ENCODE measurements at places on chromosomes 2 and 18.

DNA sequence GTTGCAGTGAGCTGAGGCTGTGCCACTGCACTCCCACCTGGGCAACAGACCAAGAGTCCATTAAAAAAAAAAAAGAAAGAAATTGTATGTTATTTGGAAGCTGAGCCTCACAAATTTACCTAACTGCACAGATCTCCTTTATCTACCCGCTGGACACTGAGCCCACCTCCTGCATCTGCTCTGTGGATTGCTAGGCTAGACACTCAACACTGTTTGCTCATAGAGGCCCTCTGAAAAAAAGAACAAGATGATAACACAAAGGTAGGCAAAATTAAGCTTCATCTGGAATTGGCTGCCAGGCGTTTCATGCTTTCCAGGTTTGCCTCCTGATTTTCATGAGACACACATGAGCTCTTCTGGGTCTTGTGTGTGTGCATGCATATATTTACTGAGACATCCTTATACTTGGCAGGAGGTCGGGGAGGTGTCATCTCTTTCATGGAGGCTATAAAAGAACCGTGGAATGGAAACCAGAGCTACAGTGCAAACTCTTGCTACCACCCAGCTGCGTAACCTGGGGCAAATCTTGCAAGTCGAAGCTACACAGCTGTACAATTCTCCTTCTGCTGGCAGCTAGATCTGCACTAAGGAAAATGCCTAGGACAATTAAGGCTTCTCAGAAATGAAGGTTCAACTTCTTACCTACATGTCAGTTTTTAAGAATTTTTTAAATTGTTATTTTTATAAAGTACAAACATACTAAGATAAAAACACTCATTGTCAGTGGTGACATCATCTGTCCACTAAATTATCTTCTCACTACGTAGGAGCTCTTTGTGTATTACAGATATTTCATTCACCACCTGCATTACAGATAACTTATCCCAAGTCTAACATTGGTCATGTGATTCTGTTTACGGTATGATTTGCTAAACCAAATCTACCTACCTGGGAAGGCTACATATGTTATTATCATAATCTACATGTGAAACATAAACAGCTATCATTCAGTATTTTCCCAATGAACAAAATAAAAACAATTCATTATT is 63.1 kb downstream of the CABYR start:
- no peak for DNase-seq

DNA sequence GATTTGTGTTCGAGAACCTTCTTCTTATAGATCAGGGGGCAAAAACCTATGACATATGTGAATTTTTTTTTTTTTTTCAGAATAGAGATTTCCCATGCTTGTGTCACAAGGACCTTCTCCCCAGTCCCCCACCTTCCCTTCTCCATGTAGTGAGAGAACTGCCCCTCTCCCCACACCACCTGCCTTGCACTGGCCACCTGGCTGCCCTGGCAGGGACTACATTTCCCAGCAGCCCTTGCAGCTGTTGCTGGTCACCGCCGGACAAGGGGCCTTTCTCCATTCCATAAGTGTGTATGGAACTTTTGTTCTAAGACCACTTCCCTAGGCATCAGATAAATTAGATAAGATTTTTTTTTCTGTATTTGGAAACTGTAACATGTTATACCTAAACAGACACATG is 22.2 kb downstream of the MBP start:
- DNase-seq = no peak

GRCh38 chr2:157793053-157793612 is 83.0 kb downstream of the ACVR1 start:
- no peak for DNase-seq

GRCh38 chr2:134304394-134305108 is 50.7 kb downstream of the MGAT5 start:
- DNase-seq = no peak

- DNase-seq = no peak
These were observed 20.8 kb downstream of the GAREM2 start for GRCh38 chr2:26193578-26194231.

GRCh38 chr18:42287047-42287446 is 332.0 kb downstream of the PIK3C3 start:
- DNase-seq = no peak

GRCh38 chr18:64029096-64029495 is 59.2 kb downstream of the SERPINB8 start:
- no peak for DNase-seq

DNA sequence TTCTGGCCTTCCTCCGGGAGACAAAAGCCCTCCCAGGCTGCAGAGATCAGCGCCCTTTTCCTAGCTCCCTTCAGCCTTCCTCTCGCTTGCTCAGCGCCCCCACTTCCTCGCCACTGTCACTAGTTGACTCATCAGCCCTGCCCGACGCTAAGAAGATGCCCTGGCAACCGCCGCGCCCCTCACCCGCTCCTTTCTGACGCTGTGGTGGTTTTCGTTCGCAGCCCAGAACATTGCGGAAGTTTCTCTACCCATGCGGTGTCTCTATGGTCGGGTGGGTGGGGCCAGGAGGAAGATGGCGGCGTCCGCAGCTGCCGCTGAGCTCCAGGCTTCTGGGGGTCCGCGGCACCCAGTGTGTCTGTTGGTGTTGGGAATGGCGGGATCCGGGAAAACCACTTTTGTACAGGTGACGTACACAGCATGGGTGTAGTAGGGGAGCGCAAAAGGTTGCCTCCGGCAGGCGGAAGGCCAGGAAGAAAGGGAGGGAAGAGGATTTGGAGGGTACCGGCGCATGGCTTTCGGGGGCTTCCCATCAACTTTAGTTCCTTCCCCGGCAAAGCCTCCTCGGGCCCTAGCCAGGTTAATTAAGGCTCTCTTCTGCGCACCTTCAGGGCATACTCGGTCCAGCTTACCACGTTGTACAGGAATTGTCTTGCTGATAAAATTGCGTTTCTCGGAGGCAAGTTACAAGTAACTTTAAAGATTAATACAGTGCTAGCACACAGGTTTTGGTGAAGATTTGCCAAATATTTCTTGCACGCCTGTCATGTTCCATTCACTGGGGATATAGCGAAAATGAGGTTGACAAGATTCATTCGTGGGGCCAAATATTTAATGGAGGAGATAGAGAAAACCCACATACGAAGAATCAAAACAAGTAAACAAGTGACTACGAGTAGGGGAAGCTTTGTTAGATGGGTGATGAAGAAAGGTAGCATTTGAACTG is at the start of the genes CCDC121 and GPN1:
Gene CCDC121 (minus strand): TSS at position 246 of the 943 bp plus-strand sequence. CDS start 1,213 bp downstream, outside the sequence.
Gene GPN1 (plus strand): TSS at position 284 of the 943 bp plus-strand sequence. CDS start 9 bp downstream, at position 293.
- peak; percentile 84 for DNase-seq

DNA sequence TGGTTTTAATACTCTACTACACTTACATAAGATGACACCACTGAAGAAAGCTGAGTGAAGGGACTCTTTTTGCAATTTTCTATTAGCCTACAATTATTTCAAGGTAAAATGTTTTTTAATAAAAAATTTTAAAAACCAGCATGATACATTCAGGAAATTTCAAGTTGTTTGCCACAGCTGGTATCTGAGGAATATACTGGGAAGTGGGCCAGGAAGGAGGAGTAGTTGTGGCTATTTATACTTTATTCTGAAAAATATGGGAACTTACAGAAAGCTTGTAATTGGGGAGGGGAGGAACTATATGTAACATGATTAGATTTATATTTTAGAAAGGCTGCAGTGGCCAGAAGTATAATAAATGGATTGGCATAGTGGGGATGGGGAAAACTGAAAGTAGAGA is 40.8 kb downstream of the WDR35 start:
- no peak for DNase-seq

DNA sequence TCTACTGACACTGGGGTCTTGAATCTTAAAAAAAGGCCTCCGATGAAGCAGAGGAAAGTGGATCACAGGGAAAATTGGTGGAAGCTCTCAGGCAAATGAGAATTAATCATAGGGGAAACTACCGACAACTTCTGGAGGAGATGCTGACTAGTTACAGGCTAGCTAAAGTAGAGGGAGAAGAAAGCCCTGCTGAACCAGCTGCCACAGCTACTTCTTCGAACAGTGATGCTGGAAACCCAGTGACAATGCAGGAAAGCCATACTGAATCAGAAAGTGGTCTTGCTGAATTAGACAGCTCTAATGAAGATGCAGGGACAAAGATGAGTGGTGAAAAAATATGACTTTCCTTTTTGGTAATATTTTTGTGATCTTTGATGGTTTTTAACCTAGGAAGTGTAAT is 44.9 kb upstream of the SLC3A1 start:
- no peak for DNase-seq

GRCh38 chr2:225400060-225400511 is 576 bp downstream of the NYAP2 start:
- DNase-seq = no peak

- DNase-seq = no peak
These were observed 100.3 kb upstream of the CAVIN2 start for GRCh38 chr2:191947235-191947634.

GRCh38 chr2:170212625-170213280 is 34.8 kb downstream of the MYO3B start:
- no peak for DNase-seq

GRCh38 chr2:216827073-216827720 is 32.7 kb downstream of the TNP1 start:
- no peak for DNase-seq

- no peak for DNase-seq
These were observed 183.9 kb upstream of the KLHL14 start for GRCh38 chr18:32956591-32957315.

- no peak for DNase-seq
These were observed 195.5 kb upstream of the EPAS1 start for GRCh38 chr2:46101557-46102220.

- DNase-seq = no peak
These were observed 17.2 kb upstream of the TNP1 start for GRCh38 chr2:216877085-216877484.

- DNase-seq = no peak
These were observed 22.1 kb upstream of the COL6A3 start for GRCh38 chr2:237435844-237436587.

DNA sequence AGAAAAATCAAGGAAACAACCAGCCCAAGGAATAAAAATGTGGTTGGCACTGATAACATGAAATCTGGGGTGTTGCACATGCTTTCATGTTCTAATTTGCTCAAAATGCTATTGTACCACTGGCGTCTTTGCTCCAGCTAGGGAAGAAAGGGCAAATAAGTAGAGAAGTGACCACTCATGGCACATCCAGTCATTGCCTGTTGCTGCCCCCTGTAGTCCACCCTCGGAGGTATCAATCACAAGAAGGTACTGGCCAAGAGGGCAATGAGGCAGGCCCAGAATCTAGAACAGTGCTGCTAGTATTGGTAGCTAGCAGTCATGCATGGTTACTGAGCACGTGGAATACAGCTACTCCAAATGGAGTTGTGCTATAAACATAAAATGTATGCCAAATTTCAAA is 213.4 kb downstream of the CDCA7 start:
- no peak for DNase-seq

GRCh38 chr2:149860276-149860921 is 272.8 kb upstream of the MMADHC start:
- DNase-seq = no peak

DNA sequence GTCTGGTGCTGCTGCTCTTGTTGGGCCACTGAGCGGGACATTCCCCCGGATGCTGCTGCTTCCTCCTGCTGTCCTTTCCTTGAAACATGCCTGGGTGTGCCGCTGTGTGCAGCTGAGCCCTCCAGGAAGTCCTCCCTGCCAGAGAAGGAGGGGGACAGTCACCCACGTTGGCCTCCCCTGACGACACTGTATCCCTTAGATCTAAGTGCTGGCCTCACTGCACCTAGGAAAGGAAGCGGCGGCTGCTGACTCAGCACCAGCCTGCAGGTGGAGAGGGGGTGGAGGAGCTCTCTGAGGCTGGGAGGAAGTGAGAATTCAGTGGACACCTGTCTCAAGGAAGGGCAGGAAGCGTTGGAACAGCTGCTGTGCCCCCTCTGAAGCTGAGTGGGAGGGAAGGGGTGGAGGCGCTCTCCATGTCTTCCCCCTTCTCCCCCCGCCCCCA is 239.8 kb downstream of the HAUS1 start:
- DNase-seq = peak; percentile 22

DNA sequence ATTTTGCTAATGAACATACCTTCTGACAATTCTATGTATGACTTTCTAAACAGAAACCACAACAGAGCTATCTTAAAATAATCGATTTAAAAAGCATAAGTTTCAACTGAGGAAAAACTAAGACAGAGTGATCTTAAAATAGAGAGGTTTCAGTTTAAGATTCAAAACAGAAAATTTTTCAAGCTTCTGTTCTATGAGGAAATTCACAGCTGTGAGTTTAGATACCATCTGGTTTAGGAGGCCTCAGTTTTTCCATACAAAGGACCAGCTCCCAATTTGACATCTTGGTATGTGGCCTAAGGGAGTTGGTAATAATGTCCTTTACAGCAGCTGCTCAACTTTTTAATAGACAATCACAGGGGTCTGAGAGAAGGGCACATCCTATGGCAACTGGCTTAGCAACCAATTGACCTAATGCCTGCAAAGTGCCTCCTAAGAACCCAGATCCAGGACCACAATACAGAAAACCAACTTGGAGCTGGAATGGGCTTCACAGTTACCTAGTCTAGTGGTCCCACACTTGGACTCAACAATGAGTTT is 39.7 kb downstream of the MDH1 start:
- no peak for DNase-seq

GRCh38 chr18:43068781-43069180 is 46.7 kb downstream of the RIT2 start:
- no peak for DNase-seq

DNA sequence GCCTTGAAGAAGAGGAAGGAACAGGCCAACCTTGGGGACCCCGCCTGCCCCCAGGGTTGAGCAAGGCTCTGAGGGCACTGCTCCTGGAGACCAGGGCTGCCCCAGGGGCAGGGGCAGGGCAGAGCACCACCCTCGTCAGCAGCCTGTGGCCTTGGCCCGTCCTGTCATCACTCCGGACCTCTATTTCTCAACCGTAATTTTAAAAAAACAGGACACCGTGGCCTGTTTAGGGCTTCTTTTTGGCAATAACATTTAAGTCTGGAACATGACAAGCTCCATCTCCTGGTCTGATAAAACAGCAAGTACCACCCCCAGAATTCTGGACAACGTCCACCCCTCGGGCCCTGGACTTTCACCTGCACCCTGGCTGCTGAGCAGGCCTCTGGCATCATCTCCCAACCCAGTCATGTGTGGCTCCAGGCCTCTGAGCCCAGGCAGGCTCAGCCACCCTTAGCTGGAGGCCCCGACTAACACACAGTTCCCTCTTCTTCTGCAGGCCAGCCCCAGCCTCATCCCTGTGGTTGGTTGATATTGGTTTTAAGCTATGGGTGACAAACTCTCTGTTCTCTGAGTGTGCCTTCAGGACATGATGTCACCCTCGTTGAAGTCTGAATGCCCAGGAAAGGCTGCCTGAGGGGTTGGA is 22.6 kb upstream of the ID2 start:
- no peak for DNase-seq

- DNase-seq = no peak
These were observed 17.4 kb upstream of the FECH start for GRCh38 chr18:57603871-57604270.

DNA sequence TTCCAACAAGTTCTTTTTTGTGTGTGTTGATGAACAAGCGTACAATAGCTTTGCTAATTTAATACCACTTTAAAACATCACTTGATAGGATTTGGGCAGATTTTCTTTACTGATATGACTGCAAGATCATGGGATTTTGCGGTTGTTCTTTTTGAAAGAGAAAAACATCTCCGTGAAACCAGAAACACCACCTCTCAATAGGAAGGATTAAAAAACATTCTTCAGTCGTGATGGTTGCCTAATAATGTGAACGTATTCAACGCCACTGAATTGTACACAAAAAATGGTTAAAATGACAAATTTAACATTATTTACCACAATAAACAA is 19.3 kb downstream of the RBMS1 start:
- no peak for DNase-seq

Measured in stimulated activated CD4-positive, alpha-beta T cell treated with anti-CD3 and anti-CD28 coated beads, Interleukin-15, amount 100 ng/mL, for 1 hour (primary cell).